AG08395 (cell line): ENCODE measurements at places on chromosomes 11 and 22.

DNA sequence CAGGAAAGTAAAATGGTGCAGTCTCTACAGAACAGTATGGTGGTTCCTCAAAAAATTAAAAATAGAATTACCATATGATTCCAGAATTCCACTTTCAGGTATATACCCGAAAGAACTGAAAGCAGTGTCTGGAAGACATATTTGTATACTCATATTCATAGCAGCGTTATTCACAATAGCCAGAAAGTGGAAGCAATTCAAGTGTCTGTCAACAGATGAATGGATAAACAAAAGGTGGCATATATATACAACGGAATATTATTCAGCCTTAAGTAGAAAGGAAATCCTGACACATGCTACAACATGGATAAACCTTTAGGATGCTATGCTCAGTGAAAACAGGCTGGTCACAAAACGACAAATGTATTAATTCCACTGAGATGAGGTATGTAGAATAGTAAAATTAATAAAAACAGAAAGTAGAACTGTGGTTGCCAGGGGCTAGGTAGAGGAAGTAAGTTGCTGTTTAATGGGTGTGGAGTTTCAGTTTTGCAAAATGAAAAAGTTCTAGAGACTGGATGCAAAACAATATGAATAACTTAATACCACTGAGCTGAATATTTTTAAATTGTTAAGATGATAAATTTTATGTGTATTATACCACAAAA lies 14.5 kb downstream of the SAA1 start:
- DNase-seq = no peak

DNA sequence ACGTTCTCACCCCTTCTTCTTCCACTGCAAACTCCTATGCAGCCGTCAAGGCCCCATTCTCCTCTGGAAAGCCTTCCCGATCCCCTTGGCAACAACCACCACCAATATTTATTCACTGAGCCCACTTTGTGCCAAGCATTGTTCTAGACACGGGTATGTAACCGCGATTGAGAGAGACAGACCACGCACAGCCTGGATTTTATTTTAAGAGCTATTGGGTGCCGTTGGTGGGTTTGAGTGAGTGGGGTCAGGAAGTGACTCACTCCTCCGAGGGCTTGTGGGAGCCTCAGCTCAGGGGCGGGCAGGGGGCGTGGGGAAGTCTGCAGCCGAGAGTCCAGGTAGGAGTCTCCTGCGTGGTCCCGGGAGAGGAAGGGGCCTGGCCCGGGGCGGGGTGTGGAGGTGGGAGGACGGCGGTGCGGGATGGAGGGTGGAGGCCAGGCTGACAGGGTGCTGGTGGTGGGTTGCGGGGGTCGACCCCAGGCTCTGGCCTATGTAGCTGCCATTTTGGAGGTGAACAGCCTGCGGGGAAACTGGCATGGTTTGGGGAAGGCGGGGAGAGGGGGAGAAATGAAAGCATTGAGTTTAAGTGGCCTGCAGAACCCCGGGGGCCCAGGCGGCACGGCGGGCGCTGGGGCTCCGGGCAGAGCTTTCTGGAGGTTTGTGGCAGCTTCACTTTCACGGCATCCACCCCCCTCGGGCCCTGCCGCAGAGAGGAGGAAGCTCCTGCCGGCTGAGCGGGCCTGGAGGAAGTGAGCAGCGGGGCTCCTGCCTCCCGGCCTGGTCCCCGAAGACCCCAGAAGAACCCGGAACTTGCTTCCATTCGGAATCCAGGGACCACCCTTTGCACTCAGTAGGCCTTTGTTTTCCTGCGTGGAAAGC lies 547 bp downstream of the PARVG start:
- no peak for DNase-seq

DNA sequence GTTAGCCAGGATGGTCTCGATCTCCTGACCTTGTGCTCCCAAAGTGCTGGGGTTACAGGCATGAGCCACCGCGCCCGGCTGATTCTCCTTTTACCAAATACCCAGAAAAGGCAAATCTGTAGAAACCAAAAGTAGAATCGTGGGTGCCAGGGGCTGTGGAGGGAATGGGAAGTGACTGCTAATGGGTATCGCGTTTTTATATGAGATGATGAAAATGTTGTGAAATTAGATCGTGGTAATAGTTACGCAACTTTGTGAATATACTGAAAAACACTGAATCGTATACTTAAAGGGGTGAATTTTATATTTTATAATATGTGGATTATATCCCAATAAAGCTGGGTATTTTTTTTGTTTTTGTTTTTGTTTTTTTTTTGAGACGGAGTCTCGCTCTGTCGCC lies 48.2 kb upstream of the CREB3L1 start:
- DNase-seq = no peak

- no peak for DNase-seq
These were observed 1364.5 kb downstream of the LRRC4C start for GRCh38 chr11:40094954-40095353.

DNA sequence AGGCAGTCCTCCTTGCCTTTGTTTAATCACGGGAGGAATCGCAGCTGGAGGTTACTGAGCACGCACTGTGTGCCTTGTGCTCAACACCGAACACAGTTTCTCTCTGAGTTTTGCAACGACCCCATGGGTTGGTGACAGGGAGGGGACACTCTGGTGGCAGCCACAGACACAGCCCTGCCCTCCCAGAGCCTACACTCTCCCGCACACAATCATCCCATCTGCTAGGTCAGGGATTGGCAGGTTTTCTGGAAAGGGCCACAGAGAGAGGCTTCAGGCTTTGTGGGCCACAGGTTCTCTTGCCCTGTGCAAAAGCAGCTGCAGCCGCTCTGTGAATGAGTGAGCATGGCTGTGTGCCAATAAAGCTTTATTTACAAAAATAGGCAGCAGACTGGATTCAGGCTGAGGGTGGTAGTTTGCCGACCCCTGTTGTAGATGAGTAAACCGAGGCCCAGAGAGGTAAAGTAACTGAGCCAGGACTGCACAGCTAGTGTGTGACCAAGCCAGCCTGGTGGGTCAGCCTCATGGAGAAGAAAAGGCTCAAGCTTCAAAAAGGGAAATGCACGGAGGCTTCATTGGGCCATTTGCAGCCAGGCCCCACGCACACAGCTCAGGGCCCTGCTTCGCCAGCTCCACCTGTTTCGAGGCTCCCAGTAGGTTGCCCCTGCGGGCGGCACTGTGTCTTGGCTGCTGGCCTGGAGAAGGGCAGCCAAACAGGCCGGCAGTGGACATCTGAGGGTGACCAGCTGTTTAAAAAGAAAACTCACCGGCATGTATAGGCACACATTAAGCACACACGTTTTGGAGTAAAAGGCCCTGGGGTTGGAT lies 16.3 kb downstream of the LTO1 start:
- no peak for DNase-seq
